ENCODE measurements at places on chromosomes 6 and 20.

DNA sequence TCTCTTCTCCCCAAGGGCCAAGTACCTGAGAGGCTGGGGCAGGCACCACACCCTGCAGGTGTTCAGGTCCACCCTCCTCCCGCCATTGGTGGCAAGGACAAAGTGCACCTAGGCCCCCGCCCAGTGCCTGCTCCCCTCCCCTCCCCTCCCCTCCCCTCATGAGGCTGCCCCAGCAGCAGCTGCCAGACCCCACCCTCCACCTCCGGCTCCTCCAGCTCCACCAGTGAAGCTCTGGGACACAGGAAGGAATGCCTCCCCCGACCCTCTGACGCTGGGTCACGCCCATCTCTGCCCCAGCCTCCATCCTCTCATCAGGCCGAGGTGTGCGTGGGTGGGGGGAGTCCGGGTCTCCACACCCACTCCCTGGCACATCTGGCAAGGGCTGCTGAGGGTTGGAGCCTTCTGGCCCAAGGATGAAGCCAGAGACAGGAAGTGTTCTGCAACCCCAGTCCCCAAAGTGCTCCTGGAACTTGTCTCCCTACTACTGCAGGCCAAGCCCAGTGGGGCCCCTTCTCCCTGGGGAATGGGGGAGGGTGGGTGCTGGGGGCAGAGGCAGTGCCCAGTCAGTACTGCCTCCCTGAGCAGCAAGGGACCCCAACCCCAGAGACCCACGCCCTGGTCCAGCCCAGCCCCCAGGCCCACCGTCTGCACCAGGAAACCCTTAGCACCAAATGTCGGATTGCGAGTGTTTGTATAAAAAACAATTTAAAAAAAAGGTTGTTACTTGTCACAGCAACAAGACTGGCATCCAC, 1.6 kb upstream of the UCKL1 start:
- no peak for DNase-seq

GRCh38 chr20:54194724-54195438, 13.0 kb upstream of the PFDN4 start:
- DNase-seq, result peak; percentile 81

DNA sequence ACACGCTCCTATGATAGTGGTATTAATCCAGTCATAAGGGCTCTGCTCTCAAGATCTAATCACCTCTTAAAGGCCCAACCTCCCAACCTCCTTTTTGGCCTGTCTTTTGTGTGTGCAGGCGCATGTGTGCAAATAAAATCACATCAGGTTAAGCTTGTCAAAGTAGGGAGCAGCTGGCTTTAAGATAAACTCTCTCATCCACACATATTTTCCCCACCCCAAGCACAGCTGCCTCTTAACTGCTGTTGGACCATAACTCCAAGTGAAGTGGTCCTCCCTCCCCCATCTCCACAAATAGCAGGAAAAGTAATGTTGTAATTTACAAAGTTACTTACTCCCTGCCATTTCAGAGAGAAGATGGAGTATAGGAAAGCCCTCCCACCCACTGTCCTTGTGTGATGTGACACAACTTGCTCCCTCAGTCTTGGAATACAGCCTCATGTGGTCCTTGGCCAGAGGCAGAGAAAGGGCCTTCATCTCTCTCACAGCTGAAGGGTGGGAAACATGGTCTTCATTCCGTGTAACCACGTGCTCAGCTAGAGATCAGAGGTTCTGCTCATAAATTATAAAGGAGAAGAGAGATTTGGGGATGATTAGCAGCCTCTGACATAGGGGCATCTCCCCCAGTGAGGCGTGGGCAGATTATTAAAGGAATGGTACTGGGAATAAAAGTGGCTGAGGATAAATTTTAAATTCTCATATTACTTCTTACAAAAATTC, 74.8 kb upstream of the TPD52L1 start:
- DNase-seq, result no peak

GRCh38 chr6:36196113-36196879, at the start of gene BRPF3:
BRPF3 (plus strand) TSS chr6:36196744; CDS start chr6:36200323, 3,579 bp downstream.
- peak; percentile 10 for DNase-seq

GRCh38 chr6:138382498-138383265, 5.0 kb downstream of the SMIM28 start:
- DNase-seq, result no peak

DNA sequence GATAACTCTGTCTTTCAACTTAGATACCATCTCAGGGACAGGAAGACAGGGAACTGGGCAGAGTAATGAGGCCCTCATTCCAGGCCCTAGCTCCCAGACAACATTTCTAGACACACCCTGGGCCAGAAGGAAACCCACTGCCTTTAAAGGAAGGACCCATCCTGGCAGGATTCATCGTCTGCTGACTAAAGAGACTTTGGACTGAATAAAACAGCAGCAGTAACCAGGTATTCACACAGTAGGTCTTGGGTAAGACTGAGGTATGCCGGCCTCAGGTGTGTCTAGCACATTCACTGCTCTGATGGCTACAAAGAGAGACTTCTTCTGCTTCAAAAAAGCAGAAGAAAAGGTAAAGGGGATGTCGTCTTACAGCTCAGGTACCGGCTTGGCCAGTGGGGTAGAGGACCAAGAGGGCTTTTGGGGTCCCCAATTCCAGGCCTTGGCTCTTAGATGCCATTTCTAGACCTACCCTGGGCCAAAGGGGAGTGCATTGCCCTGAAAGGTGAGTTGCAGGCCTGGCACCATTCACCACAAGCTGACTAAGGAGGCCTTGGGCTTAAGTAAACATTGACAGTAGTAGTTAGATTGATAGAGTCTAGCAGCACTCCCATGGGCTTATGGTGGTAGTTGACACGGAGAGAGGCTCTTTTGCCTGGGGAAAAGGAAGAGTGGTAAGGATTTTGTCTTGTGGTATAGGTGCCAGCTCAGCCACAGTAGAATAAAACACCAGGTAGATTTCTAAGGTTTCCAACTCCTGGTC, 13.4 kb downstream of the SNX14 start:
- DNase-seq, result no peak

DNA sequence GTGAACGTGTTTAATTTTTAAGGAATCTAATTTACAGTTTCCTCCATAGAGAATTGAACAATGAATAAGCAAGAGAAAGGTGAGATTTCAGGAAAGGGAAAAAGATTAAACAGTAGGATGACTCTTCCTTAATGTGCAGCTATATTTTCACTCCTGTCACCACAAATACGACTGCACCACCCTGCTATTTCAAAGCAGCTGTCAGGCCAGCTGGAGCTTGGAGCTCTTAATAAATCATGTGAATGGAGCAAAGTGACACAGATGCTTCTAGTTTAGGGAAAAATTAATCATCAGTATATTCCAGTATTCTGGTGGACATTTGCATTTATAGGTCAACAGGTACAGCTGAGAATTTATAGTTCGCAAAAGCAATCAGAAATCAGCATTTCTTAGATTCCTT, 56.5 kb upstream of the PKIB start:
- DNase-seq, result no peak

- no peak for DNase-seq
Observed at GRCh38 chr20:1317545-1318255, 11.2 kb downstream of the SDCBP2 start.

DNA sequence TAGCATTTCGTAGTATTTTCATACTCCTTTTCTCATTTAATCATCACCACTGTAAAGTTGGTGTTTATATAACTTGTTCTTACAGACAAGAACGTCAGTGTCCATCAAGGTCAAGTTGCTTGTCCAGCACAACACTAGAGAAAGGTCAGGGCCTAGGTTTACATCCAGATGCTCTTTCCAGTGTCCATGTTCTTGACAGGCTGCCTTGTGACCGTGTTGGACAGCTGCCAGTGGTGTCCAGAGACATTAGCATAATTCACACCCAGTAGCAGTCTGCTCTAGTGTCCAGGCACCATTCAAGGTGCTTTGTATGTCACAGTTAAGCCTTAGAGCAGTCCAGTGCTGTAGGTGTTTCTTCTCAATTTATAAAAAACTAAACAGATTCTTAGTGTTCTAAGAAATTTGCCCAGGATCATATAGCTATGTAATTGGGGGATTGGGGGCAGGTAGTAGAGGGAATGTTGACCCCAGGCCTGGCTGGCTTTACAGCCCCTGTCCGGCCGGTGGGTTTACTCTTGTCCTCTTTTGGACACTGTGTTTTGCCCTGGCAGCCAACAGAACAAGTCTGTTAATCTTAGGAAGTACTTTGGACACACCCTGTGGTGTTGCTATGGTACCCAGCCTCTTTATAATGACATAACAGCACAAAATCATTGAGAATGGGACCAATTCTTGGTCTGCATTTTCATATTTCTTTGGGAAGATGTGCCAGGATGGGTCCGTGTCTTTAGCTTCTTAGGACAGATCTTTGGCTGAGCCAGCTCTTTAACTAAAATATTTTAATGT, 8.0 kb downstream of the STK35 start:
- DNase-seq, result no peak

DNA sequence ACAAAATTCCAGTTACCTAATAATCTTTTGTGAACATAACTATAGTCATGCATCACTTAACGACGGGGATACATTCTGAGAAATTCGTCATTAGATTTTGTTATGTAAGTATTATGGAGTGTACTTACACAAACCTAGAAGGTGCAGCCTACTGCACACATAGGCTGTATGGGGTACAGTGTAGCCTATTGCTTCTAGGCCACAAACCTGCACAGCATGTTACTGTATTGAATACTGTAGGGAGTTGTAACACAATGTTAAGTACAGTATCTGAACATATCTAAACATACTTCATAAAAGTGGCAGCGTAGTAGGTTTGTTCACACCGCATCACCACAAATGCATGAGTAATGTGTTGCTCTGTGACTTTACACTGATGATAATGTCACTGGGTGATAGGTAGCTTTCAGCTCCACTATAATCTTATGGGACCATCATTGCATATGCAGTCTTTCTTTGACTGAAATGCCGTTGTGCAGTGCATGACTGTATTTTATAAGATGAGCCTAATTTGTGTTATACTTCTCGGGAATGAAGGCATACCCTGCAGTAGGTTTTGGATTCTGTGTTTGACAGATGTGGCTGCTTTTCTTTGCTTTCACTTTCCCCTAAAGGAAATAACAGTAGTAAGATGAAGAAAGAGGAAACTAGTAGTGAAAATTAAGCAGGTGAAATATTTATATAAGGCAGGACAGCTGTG, 365.6 kb downstream of the FARS2 start:
- no peak for DNase-seq

DNA sequence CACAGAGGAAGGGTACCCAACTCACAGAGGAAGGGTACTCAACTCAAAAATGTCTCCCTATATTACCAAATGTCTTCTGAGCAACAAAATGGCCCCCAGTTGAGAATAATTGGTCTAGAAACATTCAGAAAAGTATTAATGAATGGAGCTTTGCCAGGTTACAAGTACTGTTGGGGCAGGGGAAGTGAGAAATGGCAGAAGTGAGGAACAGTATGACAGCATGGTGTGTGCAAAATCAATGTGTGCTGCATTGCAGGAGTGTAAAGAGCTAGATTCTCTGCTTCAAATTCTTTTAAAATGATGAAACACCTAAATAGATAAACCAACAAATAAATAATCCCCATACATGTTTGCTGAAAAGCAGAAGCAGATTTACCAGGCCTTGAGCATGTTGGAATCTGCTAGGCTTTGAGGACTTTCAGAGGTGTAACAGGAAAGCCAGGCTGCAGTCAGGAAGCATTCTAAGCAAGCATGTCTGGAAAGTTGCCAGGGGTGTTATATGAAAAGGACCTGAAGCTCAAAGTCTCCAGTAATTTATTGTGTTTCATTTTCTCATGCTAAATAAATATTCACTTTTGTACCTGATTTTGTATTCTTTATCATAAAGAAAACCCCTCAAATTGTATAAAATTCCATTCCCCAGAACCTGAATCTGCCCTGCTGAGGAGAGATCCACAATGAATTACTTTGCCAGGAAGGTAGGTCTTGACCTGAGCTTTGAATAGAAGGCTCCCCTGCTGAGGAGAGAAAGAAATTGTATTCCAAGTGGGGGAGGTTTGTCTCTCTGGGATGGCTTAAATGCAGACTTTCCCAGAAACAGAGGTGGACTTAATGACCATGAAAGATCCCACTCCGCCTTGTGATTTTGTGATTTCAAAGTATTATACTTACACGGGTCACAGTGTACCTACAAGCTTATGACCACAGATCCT, 265.0 kb upstream of the MARCKS start:
- no peak for DNase-seq
